ENCODE measurements at places on chromosomes 12 and 14.
A peak's percentile ranks its signal among the peaks of the same experiment; 100 is the strongest.

GRCh38 chr14:30993071-30993470 lies 32.4 kb upstream of the AP4S1 start:
- DNase-seq: no peak

DNA sequence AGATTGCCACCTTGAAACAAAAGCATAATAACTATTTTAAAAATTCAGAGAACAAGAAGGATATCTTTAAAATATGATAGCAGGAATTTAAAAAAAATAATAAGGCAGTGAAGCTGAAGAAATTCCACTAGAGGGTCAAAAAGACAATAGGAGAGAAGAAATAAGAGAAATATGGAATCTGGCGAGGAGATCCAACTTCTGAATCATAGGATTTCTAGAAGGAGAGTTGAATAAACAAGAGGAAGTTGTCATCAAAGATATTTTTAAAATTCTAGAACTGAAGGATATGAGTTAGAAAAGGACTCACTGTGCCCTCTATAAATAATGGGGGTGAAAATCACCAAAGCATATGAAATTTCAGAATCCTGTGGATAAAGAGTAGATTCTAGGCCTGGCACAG lies 26.8 kb upstream of the TOMM20L start:
- no peak for DNase-seq

GRCh38 chr12:102417055-102417454 lies 63.3 kb downstream of the IGF1 start:
- DNase-seq: no peak

GRCh38 chr12:4353785-4354208 lies 25.7 kb downstream of the FGF23 start:
- DNase-seq: no peak

DNA sequence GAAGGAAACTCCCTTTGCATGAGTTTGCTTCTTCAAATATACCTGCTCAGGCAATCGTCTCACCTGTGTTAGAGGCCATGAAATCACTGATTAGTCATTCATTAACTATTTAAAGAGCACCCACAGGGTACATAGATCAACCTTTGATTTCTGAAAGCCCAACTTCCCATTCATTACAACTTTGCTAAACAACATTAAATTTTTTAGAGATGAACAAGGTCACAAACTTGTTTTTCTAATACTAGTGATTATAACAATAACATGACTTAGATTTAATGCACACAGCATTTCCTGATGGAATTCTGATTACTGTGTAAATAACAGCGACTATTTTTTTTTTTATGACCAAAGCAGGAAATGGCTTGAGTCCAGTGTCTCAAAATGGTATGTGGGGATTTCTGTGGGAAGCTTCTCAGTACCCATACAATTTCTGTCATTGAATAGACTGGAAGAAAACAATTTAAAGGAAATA lies 5.4 kb upstream of the ERO1A start:
- no peak for DNase-seq

DNA sequence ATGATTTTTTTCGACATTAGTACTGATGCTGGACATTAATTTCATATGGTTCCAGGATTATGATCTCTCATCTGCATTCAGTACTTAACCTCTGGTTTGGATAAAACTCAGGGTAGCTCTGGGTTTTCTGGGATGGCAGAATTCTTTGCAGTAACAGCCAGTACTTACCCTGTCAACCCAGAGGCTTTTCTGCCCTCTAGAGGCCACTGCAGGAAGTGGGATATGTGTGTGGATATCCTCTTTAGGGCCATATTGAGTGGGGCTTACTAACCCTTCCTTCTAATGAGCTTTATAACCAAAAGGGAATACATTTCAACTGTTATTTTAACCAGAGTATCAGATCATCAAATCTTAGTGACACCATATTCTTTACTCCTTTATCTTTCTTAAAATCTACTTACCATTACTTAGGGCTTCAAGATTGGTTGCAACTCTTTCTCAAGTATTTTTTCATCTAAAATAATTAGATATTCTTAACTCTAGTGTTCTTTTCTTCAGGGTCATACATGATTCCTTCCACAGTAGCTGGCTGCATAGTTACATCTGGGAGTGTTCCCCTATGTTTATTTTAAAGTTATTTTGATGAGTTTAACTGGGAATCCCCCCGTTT lies 488.0 kb upstream of the STXBP6 start:
- no peak for DNase-seq

- peak; percentile 52 for DNase-seq
Measured at GRCh38 chr14:100640471-100641273, 53.5 kb upstream of the BEGAIN start.

DNA sequence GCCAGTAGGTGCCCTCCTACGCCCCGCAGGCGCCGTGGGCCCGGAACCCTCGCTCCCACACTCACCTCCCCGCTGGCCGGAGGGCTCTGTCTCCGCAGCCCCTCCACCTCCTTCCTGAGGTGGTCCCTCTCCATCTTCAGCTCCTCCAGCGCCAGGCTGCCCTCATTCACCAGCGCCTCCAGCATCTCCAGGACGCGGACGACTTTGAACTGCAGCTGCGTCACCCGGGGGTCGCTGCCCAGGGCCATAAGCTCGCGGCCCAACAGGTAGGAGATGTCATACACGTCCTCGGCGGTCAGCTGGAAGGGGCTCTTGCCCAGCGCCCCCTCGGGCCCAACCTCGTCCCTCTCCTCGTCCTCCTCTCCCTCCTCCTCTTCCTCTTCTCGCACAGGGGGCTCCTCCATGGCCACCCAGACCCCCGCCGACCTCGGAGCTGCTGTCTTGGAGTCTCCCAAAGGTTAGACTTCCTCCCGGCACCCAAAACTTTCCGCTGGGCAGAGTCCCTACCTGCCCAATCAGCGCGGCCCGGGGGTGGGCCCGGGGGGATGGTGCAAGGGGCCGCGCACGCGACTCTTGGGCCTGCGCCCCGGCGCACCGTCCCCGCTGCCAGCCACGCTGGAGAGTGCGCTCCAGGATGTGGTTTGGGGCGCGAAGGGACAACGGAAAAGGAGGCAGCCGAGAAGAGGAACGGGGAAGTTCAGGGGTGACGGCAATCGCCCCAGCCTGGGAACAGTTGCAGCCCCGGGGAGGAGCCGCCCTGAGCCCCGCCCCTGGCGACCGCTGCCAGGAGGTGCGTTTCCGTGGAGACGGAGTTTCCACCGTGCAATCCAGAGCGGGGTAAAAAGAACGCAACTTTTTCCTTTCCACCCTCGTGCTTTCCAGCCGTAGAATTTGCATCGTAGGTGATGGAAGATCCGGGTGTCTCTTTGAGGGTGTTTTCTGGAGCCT lies at the start of gene RILPL2:
TSS of gene RILPL2 (minus strand) at position 668 of the 948 bp plus-strand sequence. CDS start at position 404, 264 bp downstream.
- DNase-seq: peak; percentile 86

GRCh38 chr14:53968726-53969125 lies 12.1 kb upstream of the BMP4 start:
- DNase-seq: no peak

- no peak for DNase-seq
Measured at GRCh38 chr12:79546466-79547043, 144.2 kb downstream of the PAWR start.

DNA sequence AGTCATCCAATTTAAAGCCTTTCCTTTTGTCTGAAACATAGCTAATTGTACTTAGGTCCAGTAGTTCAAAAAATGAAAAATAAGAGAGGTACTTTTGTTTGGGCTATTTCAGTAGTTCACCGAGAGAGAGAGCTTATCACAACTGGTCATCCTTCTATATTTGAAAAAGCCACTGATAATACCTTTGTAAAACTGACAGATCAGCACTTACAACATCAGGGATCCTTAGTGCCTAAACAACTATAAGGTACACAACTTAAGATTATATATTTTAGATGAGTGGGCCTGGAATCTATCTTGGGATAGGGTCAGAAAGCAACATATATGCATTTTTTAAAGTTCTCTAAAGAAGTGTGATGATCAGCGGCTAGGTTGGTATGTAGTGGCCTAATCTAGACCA lies 97.9 kb downstream of the SOX5 start:
- DNase-seq: no peak

GRCh38 chr12:68063900-68064590 lies 74.8 kb downstream of the IFNG-AS1 start:
- no peak for DNase-seq

- DNase-seq: no peak
Measured at GRCh38 chr14:55802986-55803872, 223.2 kb downstream of the KTN1 start.

DNA sequence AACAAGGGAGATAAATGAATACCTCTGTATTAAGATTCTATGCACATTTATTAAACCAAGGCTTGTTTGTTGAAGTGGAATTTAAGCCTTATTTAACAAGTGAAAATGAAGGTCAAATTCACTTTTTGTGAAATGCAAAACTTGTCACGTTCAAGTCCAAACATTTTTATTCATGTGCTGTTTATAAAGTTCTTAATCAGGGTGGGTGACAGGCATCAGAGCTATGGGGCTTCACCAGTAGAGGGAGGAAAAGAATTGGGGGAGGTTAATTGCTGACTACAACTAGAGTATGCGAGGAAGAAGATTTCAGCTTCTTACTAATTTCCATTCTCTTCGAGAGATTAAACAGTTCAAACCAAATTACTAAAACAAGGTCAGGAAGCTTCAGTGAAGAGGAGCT lies 9.7 kb downstream of the MOK start:
- DNase-seq: no peak

- DNase-seq: no peak
Measured at GRCh38 chr14:30559638-30560091, 707 bp downstream of the G2E3 start.

DNA sequence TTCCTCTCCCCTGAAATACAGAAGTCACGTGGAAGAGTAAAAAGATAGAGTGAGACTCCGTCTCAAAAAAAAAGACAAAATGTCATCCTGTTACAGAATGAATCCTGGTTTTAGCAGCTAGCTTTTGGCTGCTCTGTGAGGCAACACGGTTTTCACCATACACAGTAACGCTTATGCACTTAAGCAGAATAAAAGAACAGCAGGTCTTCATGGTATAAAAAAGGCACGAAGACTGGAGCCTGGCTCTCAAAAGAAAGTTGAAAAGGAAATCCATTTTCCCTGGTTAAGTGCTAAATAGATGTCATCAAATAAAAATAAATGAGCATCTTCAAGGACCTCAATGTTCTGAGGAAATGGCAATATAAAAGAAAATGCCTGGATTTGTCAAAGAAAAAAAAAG lies 444.1 kb downstream of the IPO8 start:
- DNase-seq: no peak

DNA sequence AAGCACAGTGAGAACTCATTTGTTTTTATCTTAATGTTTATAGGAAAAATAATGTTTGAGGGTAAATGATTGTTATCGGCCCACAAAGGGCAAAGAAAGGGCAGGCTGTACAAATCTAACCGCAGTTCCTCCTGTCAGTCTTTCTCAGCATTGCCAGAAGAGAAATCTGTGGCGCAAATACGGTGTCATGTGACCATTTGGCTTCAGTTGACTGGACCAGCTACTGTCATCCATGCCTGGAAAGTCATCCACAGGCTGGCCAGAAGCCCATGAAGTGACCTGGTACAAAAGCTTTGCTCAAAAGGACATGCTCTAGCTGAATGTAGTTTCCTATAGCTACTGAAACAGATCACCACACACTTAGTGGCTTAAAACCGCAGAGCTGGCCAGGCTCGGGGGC lies 43.6 kb downstream of the HCAR2 start:
- no peak for DNase-seq

DNA sequence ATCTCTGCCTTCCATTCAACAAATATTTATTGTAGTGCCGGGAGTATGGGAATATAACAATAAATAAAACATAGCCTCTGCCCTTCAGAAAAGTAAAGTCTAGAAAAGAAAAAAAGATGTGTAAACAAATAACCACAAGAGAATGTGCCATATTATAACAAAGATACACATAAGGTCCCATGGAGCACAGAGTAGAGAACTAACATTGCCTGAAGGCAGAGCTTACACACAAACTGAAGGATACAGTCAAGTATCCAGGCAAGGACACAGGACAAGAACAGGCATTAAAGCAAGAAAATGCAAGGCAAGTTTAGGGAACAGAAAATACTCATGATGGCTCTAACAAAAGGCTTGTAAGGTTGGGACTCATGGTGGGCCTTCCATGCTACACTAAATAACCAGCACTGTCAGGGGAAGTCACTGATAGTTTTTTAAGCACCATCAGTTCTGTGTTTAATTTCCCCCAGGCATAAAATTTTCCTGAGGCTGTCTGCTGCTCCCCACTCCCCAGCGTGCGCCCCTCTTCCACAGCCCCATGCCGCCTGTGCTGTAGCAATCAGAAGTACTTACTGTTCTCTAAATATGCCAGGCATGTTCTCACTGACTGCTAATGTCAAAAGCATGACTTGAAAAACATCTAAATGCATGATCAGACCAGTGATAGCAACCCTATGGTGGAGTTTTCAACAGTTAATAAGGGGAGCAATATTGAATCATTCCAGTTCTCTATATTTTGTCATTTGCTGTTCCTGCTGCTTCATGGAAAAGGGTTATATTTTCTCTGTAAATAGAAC lies 77.8 kb downstream of the ANKS1B start:
- no peak for DNase-seq

- no peak for DNase-seq
Measured at GRCh38 chr14:79972230-79972629, 239.1 kb downstream of the DIO2 start.

DNA sequence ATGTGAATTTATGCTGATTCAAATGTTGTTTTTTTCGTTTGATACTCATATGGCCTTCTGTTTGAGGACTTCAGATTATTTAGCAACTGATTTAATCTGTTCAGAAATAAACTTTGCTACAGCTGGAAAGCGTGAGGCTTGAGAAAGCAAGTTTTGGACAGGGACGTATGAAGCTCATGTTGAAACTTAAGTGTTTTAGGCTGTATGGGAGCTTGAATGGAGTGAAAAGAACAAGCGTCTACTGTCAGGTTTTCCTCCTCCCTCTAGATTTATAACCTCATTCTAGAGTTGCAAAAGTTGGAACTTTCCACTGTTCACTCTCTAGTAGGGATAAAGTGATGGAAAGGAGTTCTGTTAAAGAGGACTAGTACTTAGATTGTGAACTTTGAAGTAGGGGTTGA lies 1.0 kb downstream of the PRPF39 start:
- no peak for DNase-seq

GRCh38 chr12:10722905-10723746 lies at the start of gene YBX3:
YBX3 (minus strand) TSS chr12:10723323; CDS start chr12:10723111, 212 bp downstream.
- DNase-seq: peak; percentile 26

DNA sequence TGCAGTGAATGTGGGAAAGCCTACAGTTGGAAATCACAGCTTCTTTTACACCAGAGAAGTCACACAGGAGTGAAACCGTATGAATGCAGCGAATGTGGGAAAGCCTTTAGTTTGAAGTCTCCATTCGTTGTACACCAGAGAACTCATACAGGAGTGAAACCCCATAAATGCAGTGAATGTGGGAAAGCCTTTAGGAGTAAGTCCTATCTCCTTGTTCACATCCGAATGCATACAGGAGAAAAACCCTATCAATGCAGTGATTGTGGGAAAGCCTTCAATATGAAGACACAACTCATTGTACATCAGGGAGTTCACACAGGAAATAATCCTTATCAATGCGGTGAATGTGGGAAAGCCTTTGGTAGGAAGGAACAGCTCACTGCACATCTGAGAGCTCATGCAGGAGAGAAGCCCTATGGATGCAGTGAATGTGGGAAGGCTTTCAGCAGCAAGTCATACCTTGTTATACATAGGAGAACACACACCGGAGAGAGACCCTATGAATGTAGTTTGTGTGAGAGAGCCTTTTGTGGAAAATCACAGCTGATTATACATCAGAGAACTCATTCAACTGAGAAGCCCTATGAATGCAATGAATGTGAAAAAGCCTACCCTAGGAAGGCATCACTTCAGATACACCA lies 24.6 kb downstream of the ZNF26 start:
- DNase-seq: no peak

All from stimulated activated CD8-positive, alpha-beta memory T cell treated with anti-CD3 and anti-CD28 coated beads, Interleukin-2, amount 100 ng/mL, for 1 hour (primary cell).